ENCODE measurements at places on chromosomes 13 and 19.
A peak's percentile ranks its signal among the peaks of the same experiment; 100 is the strongest.

- no peak for DNase-seq
Measured at GRCh38 chr19:18102916-18103542, 5.5 kb downstream of the MAST3 start.

DNA sequence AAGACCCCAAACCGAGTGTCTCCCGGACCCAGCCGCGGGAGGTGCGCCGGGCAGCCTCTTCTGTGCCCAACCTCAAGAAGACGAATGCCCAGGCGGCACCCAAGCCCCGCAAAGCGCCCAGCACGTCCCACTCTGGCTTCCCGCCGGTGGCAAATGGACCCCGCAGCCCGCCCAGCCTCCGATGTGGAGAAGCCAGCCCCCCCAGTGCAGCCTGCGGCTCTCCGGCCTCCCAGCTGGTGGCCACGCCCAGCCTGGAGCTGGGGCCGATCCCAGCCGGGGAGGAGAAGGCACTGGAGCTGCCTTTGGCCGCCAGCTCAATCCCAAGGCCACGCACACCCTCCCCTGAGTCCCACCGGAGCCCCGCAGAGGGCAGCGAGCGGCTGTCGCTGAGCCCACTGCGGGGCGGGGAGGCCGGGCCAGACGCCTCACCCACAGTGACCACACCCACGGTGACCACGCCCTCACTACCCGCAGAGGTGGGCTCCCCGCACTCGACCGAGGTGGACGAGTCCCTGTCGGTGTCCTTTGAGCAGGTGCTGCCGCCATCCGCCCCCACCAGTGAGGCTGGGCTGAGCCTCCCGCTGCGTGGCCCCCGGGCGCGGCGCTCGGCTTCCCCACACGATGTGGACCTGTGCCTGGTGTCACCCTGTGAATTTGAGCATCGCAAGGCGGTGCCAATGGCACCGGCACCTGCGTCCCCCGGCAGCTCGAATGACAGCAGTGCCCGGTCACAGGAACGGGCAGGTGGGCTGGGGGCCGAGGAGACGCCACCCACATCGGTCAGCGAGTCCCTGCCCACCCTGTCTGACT, 7.9 kb downstream of the MAP1S start:
- DNase-seq, result no peak

- no peak for DNase-seq
Measured at GRCh38 chr13:113410472-113411201, 42.7 kb downstream of the ADPRHL1 start.

- no peak for DNase-seq
Measured at GRCh38 chr13:64819081-64819480, 2411.1 kb downstream of the PCDH9 start.

- no peak for DNase-seq
Measured at GRCh38 chr19:3175781-3176714, 2.5 kb upstream of the S1PR4 start.

DNA sequence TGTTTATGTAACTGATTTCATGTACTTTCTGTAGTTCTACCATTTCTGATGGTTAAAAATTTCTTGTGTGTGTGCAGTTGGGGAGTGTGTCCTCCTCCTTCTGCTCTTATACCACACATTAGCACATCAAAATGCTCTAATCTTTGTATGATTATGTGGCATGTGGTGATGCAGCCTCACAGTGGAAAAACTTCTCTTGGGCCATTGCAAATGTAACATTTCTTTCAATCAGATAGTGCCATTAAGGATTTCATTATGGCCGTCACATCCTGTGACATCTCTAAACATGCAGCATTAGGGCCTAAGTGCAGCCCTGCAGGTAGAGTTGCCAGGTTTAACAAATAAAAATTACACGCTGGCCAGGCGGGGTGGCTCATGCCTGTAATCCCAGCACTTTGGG, 24.9 kb upstream of the ALOX5AP start:
- DNase-seq, result no peak

DNA sequence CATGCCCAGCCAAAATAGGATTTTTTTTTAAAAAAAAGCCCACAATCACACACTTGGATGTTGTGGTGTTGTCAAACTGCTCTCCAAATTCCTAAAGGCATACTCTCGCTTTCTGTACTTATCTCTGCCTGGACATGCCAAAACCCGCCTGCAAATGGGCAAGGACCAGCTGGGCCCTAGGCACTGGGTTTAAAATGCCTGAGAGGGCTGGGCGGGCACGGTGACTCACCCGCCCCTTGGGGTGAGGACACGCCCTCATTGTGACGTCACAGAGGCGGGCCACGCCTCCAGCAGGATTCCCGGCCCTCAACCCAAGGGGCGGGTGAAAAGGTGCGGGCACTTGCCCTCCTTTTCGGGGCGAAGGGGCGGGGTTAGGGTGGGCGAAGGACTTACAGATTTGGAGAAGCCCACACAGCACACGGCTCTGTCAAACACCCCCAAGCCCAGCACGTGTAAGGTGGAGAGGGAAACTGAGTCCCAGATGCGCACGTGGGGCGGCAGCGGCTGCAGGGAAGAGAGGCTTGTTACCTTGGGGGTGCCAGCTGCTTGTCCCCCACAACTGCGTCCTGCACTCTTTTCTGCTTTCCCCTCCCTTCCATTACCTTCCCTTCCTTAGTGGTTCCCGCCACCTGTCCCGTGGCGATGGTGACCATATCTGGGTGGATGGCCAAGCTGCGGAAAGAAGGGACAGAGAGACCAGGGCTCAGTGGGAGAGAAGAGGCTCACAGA, 6.6 kb downstream of the EML2 start:
- no peak for DNase-seq

DNA sequence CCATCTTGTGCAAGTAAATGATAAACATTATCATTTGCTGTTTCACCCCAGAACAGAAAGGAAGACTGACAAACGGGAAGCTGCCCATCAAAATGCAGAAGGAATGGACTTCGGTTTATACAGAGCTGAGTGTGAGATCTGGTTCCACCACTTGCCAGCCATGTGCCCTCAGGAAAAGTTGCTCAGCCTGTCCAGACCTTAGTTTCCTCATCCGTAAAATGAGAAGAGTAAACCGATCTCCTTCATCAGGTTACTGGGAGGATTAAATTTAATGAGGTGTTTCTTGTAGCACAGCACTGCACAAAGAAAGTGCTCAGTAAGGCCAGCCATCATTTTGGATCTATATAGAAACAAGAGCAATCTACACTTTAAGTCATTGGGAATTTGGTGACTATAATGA, 36.7 kb upstream of the SERP2 start:
- no peak for DNase-seq

GRCh38 chr19:17555929-17556813, 722 bp downstream of the COLGALT1 start:
- DNase-seq, result no peak

DNA sequence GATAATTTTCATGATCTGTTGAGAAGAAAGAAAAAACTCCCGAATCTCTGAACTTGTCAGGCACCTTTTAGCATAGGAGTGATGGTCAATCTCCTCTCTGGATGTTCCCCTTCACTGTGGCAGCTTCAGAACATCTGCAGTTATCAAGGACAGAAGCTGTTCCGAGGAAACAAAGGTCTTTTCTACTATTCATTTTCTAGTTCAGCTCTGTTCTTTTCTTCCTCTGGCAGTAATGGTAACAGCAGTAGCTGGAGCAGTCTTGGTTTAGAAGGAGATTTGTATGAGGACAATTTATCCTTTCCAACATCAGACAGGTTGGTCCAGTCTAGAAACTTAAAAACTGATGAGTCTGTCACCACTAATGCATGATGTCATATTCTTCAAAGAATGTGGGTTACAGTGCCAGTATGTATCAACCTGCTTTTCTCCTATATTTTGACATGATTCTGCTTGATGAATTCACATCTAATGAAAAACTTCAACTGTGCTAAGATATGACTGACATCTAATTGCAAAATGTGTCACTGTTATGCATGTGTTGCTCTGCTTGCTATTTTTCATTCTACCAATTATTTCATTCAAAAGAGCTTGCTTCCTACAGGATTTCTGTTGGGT, 41.0 kb downstream of the AKAP11 start:
- DNase-seq, result no peak

DNA sequence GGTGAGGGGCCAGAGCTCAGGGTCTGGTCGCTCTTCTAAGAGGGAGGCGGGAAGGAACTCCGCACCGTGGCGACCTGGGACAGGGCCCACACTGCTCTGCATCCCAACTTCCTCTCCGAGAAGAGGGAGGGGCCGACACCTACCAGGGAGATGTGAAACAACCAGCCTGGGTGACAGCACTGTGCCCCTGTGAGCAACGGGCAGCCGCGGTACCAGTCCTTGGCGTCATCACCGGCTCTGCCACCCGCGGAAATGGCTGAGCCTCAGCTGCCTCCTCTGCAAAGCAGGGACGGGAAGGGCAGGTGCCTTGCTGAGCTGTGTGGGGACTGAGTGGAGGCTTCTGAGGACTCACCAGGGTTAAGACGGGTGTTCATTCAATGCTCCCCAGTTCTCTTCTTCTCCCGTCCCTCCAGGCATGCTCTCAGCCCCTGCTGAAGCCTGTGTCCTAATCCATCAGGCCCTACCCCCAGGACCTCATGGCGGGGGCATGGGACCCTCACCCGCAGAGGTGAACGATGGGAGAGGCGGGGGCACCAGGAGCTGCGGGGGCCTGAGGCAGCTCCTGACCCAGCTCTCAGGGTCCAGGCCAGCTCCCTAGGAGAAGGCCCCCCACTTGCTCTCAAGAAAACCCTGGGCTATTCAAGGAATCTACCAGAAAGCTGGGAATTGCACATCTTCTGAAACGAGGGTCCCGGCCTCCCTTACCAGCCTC, 9.3 kb downstream of the ZNF787 start:
- DNase-seq, result peak; percentile 63

DNA sequence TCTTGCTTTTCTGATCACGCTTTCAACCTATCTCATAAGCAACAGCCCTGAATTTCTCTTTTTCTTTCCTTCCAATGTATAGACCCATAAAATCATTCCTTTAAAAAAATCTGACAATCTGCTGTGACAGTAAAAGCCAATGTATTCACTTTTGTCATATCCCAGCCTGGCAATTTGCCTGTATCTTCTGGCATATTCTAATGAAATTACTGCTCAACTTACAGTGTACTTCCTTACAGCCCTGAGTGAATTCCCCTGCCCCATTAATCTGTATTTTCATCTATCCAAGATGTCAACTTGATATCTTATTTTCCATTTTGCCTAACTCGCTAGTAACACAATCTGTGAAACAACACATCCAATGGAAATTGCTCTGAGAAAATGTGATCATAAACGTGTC, 18.0 kb upstream of the SERP2 start:
- DNase-seq, result no peak

- no peak for DNase-seq
Measured at GRCh38 chr19:13215572-13216380, 65.6 kb downstream of the IER2 start.

- DNase-seq, result no peak
Measured at GRCh38 chr13:110548891-110549794, 12.4 kb downstream of the RAB20 start.

All from GM12892 (cell line).